ENCODE measurements at places on chromosomes 1 and 21.

GRCh38 chr1:171188388-171189266 lies 3.5 kb downstream of the FMO2 start:
- DNase-seq = peak; percentile 10

GRCh38 chr1:170791941-170792340 lies 128.0 kb downstream of the PRRX1 start:
- DNase-seq = no peak

- no peak for DNase-seq
These were observed 30.6 kb upstream of the TADA1 start for GRCh38 chr1:166906647-166907046.

GRCh38 chr1:25067518-25068251 lies 137.6 kb upstream of the RUNX3 start:
- no peak for DNase-seq

DNA sequence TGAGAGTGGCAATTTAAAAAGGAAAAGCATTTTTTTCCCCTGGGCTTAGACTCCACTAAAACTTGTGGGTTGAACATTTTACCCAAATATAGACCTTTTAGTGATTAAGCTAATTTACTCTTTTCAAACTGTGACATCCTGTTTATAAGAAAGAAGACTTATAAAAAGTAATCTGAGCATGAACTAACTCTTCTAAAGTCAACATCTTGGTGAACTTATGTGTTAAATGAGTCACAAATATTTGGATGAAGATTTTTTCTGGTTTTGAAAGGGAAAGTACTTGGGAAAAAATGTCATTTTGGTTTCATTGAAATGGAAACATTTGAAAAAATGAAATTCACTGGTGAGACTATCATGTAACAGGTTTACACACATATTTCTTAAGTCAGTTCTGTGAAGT lies 109.8 kb downstream of the KCNK2 start:
- no peak for DNase-seq

GRCh38 chr21:21662776-21663175 lies 664.6 kb downstream of the NCAM2 start:
- DNase-seq = no peak

DNA sequence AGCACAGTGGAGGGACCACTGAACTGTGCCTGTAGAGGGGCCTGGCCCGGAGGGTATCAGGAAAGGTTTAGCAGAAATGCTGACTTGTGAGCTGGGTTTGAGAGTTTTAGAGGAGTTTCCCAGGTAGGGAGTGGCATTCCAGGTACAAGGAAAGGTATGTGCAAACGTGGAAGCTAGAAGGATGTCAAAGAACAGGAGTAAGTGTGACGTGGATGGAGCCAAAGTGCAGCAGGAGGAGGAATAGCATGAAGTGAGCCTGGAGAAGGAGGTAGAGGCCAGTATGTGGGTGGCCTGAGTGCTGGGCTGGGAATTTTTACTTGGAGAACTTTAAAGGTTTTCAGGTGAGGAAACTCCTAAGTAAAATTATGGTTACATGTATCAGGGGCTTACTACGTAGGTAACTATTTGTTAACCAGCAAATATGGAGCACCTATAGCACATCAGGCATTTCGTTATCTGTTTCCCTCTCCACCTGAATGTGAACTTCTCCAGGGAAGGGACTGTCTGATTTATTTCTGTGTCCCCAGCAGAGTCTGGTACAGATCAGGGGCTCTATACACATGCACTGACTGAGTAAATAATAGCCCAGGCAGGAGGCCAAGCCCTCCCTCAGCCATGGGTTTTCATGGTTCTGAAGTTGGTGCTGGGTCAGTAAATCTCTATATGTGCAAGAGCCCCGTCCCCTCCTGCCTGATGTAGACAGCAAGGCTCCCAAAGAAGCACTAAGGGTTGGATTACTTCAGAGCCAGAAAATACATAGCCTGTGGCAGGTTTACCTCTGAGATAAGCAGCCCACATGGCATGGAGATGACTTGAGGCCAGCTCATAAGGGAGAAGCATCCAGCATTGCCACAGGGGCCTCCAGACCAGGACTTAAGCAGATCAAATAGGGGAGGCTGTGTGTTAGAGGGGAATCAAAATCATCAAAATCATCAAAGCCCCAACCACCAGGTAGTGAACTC lies 43.4 kb downstream of the CDCP2 start:
- no peak for DNase-seq

DNA sequence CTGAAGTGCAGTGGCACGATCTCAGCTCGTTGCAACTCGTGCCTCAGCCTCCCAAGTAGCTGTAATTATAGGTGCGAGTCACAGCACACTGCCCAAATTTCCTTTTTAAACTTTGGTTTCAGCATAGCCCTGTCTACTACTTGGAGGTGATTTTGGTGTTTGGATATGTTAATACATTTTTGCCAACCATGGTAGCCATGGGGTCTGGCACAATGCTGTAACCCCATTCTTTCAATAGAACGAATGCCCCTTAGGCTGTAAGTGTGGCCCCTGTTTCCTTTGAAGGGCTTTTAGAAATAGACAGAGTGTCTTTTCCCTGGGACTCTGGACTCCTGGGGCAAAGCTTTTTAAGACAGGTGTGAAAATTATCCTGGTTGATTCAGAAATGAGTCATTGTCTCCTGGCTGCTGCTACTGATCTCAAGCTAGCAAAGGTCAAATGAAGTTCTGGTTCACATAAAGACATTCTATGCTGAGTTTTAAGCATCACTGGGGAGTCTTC lies 141.1 kb upstream of the RUNX1 start:
- DNase-seq = no peak

DNA sequence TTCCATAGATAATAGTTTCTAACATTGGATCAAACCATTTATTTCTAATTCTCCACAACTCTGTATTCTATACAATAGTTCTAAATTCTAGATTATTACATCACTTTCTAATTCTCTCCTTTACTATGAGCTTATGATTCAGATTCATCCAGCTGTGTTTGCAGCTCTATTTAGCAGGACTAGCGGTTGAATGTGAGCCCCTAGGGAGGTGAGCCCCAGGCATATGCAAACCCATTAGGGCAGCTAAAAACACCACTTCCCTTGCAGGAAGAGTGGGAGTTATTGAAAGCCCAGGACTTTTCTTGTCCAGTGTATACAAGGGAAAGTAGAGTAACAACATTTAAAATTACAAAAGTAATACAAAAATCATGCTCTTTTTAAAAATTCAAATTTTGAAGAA lies 56.9 kb downstream of the KRTAP19-8 start:
- no peak for DNase-seq

DNA sequence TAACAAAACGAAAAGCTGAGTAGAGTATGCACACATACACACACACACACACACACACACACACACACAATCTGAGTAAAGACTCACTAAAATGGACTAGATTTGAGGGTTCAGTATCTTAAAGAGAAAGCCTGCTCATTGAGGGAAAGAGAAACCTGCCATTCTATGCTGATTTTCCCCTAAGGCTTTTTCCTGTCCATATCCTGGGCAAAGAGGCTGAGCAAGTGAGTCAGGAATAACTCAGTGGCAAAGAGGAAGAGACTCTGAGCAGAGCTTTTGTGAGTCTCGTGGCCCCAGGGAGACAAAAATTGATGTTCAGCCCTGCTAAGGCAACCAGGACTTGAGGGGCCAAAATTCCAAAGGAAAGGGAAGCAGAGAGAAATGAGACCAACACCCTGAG lies 37.3 kb upstream of the RUNX1 start:
- no peak for DNase-seq

DNA sequence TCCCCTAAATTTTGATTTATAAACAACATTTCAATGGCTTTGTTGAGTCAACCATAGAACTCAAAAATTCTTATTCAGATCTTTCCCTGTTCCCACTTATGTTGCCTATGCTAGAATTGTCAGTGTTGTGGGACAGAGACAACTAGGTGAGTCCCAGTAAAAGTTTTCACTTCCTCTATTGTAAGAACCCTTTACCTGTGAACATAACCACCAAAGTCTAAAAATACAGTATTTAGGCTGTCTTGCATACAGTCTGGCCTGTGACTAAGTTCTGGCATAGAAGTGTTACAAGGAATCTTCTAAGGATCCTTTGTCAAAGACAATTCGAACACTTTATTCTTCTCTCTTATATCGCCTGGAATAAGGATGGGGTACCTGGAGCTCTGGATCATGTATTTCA lies 1047.9 kb upstream of the NCAM2 start:
- no peak for DNase-seq

DNA sequence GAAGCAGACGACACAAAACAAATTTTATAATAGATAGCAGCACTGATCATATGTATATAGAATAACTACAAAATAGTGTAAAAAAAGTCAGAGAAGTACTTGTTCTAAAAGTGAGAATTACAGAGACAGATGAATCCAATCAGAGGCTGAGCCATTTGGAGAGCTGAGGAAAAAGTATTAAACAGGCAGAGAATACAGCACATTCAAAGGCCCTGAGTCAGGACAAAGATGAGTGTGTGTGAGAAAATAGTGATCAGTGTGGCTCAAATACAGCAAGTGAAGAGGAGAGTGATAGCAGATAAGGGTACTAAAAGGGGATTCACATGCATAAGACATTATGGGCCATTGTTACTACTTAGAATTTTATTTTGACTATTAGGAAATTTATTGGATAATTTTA lies 430.6 kb upstream of the BRINP3 start:
- no peak for DNase-seq

DNA sequence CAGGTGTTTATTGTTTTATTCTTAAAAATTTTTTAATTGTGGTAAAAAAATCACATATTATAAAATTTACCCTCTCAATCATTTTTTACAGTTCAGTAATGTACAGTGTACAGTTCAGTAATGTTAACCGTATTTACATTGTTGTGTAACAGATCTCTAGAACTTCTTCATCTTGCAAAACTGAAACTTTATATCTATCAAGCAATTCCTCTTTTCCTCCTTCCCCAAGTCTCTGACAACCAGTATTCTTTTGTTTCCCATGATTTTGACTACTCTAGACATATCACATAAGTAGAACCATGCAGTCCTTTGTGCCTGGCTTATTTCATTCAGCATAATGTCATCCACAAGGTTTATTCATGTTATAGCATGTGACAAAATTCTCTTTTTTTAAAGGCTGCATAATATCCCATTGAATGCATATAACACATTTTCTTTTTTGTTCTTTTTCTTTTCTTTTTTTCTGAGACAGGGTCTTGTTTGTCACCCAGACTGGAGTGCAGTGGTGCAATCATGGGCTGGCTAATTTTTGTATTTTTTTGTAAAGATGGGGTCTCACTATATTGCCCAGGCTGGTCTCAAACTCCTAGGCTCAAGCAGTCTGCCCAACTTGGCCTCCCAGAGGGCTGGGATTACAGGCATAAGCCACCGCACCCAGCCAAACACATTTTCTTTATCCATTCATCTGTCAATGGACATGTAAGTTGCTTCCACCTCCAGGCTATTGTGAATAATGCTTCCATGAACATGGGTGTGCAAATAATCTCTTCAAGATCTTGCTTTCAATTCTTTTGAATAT lies 17.2 kb upstream of the RCSD1 start:
- no peak for DNase-seq

DNA sequence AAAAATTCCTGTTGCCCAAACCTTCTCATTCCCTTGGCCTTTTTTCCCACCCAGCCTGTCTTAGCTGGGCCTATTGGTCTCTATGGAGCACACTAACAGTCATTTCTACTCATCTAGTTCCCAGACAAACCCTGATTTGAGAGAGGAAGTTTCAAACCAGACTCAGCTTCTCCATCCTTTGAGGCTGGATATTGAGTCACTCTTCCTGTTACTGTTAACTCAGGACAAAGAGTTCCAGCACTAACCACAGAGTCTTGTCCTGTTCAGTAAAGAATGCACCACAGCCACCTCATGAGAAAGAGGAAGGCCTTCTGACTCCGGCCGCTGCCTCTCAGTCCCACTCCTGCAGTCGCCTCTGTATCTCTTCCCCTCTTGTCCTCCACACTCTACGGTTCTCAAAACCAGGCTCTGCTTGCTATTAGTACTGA lies 137.8 kb downstream of the PTPRC start:
- no peak for DNase-seq

DNA sequence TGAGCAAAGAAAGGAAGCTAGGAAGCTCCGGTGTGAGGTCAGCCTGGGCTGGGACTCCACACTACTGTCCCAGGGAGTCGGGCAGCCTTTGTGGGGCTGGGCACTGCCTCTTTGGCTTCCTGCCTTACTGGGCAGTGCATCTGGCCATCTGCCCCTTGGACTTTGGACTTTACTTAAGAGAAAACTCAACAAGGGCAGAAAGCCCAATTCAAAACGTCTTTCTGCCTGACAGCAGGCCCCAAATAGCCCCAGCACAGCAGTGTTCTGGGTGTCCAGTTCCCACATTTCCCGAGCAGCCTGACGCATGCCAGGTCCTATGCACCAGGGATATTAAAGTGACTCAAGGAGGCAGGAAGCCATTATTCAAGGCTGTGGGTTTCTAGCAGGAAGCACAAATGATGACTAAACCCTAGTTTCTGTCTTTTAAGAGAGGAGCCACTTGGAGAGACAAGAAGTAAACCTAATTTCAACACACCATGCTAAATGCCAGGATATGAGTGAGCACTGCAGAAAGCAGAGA lies 37.9 kb upstream of the EDEM3 start:
- DNase-seq = no peak

GRCh38 chr1:25869909-25870606 lies 5.5 kb downstream of the PAQR7 start:
- no peak for DNase-seq

- DNase-seq = no peak
These were observed 45.3 kb upstream of the ITPKB start for GRCh38 chr1:226784081-226785049.

- peak; percentile 27 for DNase-seq
These were observed 1.6 kb downstream of the ERVH48-1 start for GRCh38 chr21:42923553-42924432.

- DNase-seq = no peak
These were observed 117.2 kb upstream of the OLIG2 start for GRCh38 chr21:32908534-32908933.

- DNase-seq = no peak
These were observed 83.4 kb upstream of the POU3F1 start for GRCh38 chr1:38129971-38130370.
